ENCODE measurements at places on chromosomes 11 and 22.

GRCh38 chr11:63877658-63878241 lies 38.8 kb downstream of the MARK2 start:
- DNase-seq = no peak

- no peak for DNase-seq
Measured at GRCh38 chr11:124081483-124081882, 33.8 kb upstream of the VWA5A start.

- no peak for DNase-seq
Measured at GRCh38 chr11:72836111-72836510, 21.9 kb downstream of the ATG16L2 start.

GRCh38 chr22:18059094-18059417 lies 18.7 kb upstream of the PEX26 start:
- DNase-seq = no peak

DNA sequence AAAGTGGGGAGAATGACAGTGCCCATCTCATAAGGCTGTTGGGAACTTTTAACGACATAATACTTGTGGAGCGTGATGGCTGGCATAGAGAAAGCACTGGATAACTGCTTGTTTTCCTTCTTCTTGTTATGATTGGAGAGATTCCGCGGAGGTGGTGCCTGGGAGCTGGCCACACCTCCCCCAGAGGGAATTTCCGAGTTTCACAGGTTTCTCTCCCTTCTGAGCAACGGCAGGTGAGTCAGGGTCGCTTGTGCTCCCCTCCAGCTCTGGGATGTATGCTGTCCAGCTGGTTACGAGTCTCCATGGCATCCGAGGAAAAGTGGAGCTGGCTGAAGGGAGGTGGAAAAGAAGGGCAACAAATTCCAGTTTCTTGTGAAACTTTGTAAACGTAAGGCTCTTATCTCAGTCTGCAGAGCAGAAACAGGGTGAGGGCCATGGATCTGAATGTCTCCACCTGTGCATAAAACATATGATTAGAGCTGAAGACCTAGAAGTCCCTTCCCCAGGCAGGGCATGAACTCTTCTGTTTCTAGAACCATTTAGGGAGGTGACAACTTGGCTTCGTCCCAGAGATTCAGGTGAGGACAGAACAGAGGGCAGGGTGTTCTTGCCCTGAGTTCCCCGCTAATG lies 10.0 kb upstream of the PLET1 start:
- no peak for DNase-seq

- DNase-seq = no peak
Measured at GRCh38 chr11:70146895-70147520, 56.1 kb upstream of the FADD start.

DNA sequence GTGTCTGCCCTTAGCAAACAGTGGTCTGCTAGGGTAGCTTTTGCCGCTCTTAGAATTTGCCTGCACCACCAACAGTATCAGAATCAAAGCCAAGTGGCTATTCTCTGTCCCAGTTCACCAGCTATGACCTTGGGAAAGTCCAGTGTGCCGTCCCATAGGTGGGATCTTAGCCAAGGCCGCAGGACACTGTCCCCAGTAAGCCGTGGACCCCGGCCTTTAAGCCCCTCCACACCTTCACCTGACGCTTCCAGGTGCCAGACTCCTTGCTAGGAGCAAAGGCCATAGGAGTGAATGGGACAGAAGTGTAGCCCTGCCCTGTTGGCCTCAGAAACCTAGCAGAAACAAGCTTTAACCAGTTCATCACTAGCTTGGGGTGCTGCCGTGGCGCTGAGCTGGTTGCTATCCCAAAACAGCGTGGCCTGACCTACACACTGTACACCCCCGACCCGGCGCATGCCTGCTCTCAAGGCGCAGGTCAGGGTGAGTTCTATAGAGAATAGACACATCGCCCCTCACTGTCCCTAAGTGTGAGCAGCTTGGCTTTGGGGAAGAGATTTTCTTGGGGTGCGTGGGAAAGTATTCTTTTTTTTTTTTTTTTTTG lies 4.5 kb downstream of the FADD start:
- no peak for DNase-seq
